GM23338 (cell line): ENCODE measurements at places on chromosomes 3 and 15.

DNA sequence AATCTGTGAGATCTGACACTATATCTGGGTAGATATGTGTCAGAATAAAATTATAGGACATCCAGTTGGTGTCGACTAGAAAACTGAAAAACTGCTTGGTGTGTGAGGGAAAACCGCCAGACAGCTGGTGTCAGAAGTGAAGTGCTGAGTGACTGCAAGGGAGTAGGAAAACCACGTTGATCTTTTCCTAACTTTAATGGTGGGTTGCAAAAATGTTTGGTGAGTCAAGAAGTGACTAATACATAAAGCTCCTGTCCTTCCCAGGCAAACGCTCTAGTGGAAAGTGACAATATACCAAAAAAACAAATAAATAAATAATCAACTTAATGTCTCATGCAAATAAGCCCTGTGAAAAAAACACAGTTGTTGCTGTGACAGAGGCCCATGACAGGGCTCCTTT is 7.3 kb upstream of the CD96 start:
- DNase-seq, result no peak

DNA sequence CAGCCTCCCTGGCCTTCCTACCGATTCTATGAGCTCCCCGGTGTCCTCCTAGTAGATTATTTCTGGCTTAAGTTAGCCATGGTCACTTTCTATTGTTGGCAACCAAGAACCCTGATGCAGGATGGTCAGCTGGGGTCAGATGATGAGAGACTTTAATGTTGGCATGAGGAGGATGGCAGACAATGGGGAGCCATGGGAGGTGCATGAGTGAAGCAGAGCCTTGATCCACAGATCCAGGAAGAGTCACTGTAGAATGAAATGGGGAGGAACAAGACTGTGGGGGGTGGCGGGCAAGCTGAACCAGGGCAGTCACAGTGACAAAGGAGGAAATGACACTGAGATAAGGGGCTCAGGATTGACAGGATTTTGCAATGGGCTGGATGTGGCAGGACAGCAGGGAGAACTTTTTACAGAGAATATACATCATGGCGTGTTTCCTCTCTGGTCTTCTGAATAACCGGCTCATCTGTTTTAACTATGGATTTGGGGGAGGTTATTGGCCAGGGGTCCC is 60.9 kb downstream of the RPLP1 start:
- no peak for DNase-seq

GRCh38 chr15:28129231-28129848 is 30.2 kb upstream of the OCA2 start:
- DNase-seq, result no peak

- DNase-seq, result no peak
Observed at GRCh38 chr3:52038227-52038626, 18.1 kb downstream of the DUSP7 start.

GRCh38 chr15:35738370-35738769 is 192.4 kb upstream of the DPH6 start:
- peak; percentile 10 for DNase-seq

DNA sequence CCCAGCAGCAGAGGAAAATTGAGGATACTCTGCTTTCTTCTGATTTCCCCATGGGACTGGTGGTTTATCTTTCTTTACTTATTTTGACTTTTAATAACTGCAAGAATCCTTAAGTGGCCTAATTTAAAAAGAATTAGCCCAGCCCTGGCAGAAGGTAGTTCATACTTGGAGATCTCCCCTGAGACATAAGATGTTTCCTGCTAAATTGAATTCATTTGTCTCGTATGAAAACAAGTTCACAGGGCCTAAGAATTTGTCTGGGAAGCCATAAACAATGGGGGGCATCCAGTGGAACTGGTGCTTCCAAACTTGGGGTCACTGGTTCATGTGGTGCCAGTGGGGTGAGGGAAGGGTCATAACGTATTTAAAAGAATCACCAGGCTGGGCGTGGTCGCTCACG is 283.1 kb upstream of the RASGRP1 start:
- no peak for DNase-seq

DNA sequence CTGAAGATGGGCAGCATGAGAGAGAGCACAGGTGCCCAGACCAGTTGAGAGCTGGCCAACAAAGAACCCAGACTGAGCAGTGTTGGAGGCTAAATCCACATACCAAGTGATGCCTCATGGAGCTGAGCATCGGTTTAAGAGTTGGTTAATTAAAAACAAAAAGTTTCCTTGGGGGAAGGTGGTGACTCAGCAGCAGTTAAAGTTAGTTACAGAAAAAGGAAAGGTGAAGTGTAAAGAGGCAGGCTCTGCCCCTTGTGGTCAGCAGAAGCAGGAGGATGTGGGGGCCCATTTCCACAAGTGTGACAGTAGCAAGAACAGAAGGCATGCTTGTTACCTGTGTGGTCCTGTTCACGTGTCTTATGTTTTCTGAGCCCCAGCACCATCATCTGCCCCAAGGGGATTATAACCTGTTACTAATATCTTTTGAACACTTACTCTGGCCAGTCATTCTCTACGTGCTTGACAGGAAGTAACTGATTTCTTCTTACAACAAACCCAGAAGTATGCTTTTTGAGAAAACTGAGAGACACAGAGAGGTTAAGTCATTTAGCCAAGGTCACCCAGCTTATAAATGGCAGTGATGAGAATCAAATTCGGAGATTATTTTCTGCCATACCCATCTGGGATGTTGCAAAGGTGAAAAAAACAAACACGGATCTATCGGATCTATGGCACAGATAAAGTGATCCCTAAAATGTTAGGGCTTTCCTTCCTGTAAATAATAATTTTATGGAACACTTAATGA is 91.0 kb downstream of the EPHB1 start:
- DNase-seq, result peak; percentile 55
